ENCODE measurements at places on chromosomes 2 and 18. TPM values are rescaled to one million over a fixed set of nuclear protein-coding genes. Genes with fewer than 3 reads are reported as not detected.

EVX2 gene
- total RNA-seq = not detected

GRP gene
- total RNA-seq = not detected

ANKRD30B gene
- not detected for total RNA-seq

FAM124B gene
- total RNA-seq = 0.23 TPM

NEDD4L gene
- 4.2 TPM for total RNA-seq

TLX2 gene
- 0.82 TPM for total RNA-seq

COLEC12 gene
- total RNA-seq = not detected

UGT1A4 gene
- not detected for total RNA-seq

C2orf49 gene
- total RNA-seq = 20.5 TPM

PSMA8 gene
- 0.82 TPM for total RNA-seq

MROH2A gene
- total RNA-seq = not detected

SH3RF3 gene
- 0.06 TPM for total RNA-seq

RTP5 gene
- total RNA-seq = not detected

RGPD3 gene
- not detected for total RNA-seq

SEPTIN2 gene
- 290 TPM for total RNA-seq

FKBP1B gene
- total RNA-seq = 4.6 TPM

WDSUB1 gene
- total RNA-seq = 5.1 TPM

IMPA2 gene
- 19.1 TPM for total RNA-seq

Data from activated CD8-positive, alpha-beta memory T cell treated with anti-CD3 and anti-CD28 coated beads, Interleukin-2, amount 10 ng/mL, durations not matched to agents 7 days and 5 days (primary cell).